ENCODE measurements at places on chromosomes 3 and 15.

DNA sequence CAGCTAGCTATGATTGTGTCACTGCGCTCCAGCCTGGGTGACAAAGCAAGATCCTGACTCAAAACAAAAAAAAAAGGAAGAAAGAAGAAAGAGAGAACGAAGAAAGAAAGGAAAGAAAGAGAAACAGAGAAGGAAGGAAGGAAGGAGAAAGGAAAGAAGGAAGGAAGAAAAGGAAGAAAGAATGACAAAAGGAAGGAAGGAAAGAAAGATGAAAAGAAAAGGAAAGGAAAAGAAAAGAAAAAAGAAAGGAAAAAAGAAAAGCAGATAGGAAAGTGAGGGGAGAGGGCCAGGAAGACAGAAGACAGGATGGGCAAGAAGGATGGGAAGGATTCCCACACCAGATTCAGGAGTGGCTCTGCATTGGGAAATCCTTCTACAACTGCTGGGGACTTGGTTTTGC is 44.9 kb downstream of the GOLGA6L2 start:
- DNase-seq = no peak

GRCh38 chr15:83318861-83319415 is 34.5 kb upstream of the BNC1 start:
- DNase-seq = no peak

DNA sequence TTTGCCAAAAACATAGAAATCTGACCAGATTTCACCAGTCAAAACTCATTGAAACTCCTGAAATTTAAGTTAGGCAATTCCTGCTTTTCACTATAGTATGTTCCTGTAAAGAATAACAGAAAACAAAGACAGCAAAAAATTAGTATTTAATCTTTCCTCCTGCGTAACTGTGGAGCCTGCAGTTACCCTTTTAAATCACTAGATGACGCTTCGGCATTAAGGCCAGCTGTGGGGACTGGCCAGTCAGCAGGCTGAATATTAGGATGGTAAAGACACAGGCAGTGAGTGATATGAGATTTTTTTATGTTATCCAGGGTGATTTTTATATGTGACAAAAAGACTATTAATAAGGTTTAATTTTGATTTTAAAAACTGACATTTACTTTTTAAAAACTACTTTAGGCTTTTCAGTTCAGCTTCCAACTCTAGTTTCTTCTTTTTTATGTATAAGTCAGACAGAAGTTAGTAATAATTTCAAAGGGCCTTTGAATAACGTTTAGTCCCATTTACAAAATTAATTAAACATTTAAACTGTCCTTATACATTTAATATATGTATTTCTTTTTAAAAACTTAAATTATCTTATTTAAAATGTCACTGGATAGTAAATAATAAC is 165.1 kb downstream of the PPM1L start:
- peak; percentile 57 for DNase-seq

GRCh38 chr3:106067711-106068110 is 198.9 kb upstream of the CBLB start:
- DNase-seq = no peak

Data from fibroblast of skin of scalp (primary cell).